SJSA1 (cell line): ENCODE measurements at places on chromosomes 7 and 10.
A peak's percentile ranks its signal among the peaks of the same experiment; 100 is the strongest.

DNA sequence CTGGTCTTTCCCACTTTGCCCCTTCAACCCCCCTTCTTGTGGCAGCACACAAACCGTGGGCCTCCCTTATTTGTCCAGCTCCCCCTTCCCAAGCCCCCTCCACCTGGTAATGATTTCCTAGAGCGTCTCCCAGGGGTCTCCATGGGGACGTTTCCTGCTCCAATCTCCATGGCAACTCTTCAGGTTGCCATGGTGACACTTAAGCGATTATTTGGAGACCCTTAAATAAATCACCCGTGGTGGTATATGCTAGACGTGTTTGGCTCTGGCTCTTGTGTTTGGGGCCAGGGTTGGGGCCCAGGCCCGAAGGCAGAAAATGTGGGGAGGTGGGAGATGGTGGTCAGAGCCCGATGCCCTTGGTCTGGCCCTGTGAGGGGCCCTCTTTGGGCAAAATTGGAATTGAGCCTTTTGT, 41.1 kb upstream of the DLG5 start:
- no peak for DNase-seq

- no peak for DNase-seq
These were observed 169.6 kb upstream of the KLF6 start for GRCh38 chr10:3954615-3955014.

DNA sequence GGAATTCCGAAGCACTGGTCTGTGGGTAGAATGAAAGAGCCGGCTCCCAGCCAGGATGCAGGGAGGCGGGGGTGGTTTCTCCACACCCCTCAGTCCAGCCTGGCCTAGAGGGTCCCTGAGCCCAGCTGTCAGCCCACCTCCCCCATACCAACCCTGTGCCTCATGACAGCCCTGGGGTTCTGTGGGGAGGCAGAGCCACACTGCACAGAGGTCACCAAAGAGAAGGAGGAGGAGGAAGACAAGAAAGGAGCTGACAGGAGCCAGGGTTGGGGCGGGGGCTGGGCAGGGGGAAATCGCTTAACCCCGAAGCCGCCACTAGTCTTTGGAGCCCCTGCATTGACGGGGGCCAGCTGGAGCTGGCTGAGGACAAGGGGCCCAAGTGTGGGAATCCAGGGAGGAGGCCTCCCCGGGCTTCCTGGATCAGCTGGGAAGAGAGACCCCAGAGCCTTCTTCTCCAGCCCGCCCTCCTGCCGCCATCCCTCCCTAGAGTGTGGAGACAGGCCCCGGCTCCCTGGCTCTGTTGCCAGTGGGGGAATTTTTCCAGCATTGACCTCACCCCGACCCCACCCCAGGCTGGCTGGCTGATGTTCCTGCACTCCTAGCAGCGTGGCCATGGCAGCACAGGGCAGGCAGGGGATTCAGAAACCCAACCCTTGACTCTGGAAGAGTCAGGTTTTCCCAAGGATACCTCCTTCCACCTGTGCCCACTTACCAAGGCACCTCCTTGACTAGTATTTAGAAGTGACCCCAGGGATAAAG, 32.5 kb downstream of the KAZALD1 start:
- DNase-seq, result no peak

DNA sequence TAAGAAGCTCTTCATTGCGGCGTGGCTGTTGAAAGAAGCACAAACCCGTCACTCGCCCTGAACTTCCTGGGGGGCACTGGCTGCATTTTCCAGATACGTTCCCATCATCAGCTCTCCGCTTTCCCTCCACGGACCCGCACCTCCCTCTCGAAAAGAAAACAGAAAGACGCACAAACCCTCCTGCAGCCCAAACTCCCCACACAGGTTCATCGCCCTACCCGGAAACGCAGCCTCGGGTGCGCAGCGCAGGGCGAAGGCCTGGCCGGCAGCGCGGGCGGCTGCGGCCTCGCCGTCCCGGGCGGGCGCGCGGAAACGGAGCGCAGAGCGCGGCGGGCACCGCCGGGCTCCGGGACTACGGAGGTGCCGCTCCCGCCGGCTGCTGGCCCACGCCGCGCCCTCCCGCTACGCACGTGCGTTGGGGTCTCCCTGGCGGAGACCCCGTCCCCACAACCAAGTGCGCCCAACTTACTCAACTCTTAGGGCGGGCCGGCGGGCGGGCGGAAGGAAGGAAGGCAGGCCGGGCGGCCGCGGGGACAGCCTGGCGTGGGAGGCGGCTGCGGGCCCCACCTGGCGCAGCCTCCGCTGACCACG, 822 bp downstream of the ZNF800 start:
- peak; percentile 50 for DNase-seq

DNA sequence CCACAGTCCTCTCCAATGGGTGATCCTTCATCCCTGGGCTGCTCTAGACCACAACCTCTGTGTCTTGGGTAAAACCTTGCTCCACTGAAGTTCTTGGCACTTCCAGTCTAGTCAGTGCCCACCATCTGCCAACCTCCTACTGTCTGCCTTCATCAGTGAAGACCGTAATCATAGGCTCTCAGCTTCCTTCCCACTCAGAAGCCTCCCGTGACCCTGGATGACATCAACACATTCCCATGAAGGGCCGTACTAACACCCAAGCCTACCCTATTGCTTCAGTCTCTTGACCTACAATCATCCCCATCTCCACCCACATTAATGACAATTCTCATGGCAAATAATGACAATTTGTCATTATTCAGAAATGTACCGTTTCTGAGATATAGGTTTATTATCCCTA, 27.6 kb upstream of the GARS1 start:
- no peak for DNase-seq

- peak; percentile 42 for DNase-seq
These were observed 3.3 kb downstream of the AHR start for GRCh38 chr7:17301471-17302456.

GRCh38 chr10:88598055-88598454, 11.5 kb downstream of the LIPJ start:
- no peak for DNase-seq
